ENCODE measurements at places on chromosomes 16 and 17.
A peak's percentile ranks its signal among the peaks of the same experiment; 100 is the strongest.

- no peak for DNase-seq
Observed at GRCh38 chr17:49730078-49730784, 22.5 kb upstream of the SLC35B1 start.

DNA sequence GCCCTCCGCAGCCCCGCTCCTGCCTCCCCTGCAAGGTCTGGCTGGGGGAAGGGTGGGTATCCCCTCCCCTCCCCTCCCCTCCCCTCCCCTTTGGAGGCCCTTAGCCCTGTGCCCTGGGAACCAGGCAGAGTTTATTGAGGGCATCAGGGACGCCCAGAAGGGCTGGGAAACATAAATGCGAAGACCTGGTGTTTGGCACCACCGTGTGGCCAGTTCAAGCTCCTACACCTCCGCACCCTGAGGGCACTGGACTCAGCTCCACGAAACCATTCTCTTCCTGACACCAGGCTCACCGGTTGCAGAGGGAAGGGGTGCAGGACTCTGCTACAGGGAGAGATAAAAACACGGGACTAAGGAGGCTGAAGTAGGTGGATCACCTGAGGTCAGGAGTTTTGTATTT lies 1.0 kb upstream of the AIPL1 start:
- DNase-seq, result peak; percentile 56

DNA sequence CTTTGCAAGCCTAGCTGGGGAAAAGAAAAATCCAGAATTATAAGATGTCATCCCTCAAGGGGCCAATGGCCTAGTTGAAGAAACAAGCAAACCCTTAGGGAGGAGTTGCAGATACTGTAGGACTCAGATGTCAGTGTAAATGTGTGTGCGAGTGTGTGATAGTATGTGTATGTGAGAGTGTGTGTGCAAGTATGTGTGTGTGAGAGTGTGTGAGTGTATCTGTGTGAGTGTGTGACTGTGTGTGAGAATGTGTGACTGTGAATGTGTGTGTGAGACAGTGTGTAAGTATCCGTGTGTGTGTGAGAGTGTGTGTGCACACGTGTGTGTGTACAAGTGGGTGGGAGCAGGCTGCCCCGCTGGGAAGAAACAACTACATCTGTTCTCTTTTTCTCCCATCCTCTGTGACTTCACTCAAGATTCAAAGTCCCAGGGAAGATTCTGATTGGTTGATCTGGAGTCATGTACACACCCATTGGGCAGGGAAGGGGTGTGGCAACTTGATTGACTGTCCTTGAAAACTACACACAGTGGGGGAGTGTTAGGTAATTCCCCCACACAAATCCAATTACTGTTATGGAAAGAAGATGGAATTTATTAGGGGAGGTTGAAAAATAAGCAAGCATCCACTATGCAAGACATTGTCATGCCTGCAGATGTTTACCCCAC lies 40.7 kb downstream of the IRX3 start:
- DNase-seq, result no peak

DNA sequence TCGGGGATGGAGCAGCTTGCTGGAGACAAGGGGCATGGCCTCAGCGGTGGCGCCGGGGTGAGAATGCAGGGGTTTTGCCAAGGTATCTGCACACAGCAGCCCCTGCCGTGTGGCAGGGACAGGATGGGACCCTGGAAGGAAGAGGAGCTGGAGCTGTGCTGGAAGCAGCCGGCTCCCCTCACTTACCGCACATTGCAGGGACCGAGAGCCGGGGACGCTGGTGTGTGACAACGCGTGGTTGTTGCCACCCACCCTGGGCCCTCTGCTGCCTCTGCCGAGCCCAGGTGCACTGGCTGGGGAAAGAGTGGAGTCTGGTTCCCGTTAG lies 3.0 kb downstream of the NUBP2 start:
- DNase-seq, result no peak

GRCh38 chr16:2037647-2038381 lies 9.8 kb downstream of the NTHL1 start:
- no peak for DNase-seq

GRCh38 chr16:50696575-50697420 lies 3.4 kb downstream of the NOD2 start:
- DNase-seq, result peak; percentile 35

GRCh38 chr17:77098884-77099545 lies 41.8 kb upstream of the SEC14L1 start:
- DNase-seq, result no peak

GRCh38 chr17:17713839-17714238 lies 32.6 kb downstream of the RAI1 start:
- no peak for DNase-seq

DNA sequence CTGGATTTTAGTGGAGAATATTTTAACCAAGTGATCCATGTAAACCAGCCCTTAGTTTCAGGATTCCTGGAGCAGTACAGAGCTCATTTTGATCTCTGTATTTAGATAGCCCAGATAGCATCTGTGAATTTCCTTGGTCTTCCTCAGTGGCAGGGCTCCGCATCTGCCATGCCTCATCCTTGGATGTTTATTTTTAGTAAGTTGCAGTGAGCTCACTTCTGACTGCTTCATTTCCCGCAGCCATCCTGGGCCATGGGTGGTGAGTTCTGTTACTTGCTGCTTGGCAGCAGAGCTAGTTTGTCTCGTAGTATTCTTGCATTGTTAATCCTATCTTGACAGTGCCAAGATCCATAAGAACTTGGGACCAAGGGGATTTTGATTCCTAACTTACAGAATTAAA lies 33.7 kb downstream of the IST1 start:
- DNase-seq, result no peak

GRCh38 chr16:85913688-85914422 lies 14.9 kb downstream of the IRF8 start:
- DNase-seq, result no peak

- DNase-seq, result peak; percentile 64
Observed at GRCh38 chr17:82126556-82127314, 28.7 kb upstream of the FASN start.

DNA sequence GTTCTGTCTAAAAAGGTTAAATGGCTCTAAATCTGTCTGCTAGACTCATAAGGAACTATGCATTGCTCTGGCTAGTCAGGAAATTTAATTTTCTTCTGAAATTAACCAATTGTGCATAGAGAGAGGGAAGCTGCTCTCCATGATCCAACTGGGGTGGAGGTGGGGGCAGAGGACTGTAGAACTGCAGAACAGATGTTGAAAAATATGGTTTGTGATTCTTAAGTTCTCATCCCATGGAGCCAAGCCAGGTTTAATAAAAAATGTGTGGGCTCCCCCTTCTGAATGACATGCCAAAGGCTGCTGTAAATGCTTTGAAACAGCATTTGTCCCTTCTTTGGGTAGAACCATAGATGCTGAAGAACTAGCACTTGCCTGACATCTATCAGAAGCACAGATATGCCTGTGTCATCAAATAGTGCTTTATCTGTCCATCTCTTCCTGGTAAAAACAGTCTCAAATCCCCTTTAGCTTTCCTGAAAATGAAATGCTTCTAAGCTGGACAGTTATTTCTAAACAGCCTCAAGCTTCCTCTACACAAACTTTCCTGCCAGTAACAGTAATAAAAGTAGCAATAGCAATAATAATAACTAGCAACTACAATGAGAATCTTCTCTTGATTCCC lies 221.4 kb downstream of the CDH8 start:
- no peak for DNase-seq

- DNase-seq, result no peak
Observed at GRCh38 chr16:81693041-81693743, 85.9 kb upstream of the PLCG2 start.
